Activated naive CD4-positive, alpha-beta T cell treated with anti-CD3 and anti-CD28 coated beads, Interleukin-2, amount 10 ng/mL, durations not matched to agents 7 days and 5 days (primary cell): ENCODE measurements at places on chromosomes 11 and 22.

- no peak for DNase-seq
Measured at GRCh38 chr22:37752189-37753087, 55.3 kb upstream of the GCAT start.

DNA sequence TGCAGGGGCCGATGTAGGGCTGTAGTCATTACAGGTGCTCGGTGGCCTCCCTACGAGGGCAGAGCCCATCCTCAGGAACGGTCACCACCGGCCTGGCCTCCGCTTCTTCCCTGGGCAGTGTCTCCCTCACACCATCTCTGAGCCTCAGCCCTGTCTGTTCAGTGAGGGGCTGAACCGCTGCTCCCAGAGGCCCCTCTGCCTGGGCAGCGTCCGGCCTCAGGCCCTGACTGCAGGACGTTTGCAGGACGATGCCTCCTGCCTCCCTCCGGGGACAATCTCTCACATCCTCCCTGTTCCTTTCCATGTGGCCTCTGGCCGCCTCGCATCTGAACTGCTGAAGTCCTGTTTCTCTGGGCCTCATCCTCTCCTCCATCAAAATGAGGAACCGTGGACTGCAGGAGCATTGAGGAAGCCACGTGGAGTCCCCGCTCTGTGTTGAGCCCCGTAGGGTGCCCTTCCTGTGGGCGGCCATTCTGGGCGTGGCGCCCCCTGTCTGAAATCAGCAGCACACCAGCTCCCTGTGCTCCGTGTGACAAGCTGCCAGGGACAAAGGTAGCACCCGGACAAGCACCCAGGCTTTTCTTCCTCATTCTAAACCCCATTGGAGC lies 933.5 kb downstream of the BRD1 start:
- DNase-seq: no peak

- no peak for DNase-seq
Measured at GRCh38 chr11:113477321-113477720, 2.1 kb upstream of the DRD2 start.

GRCh38 chr11:102792604-102793003 lies 5.4 kb downstream of the MMP1 start:
- DNase-seq: no peak

- DNase-seq: no peak
Measured at GRCh38 chr11:83601201-83601913, 315.2 kb upstream of the CCDC90B start.

DNA sequence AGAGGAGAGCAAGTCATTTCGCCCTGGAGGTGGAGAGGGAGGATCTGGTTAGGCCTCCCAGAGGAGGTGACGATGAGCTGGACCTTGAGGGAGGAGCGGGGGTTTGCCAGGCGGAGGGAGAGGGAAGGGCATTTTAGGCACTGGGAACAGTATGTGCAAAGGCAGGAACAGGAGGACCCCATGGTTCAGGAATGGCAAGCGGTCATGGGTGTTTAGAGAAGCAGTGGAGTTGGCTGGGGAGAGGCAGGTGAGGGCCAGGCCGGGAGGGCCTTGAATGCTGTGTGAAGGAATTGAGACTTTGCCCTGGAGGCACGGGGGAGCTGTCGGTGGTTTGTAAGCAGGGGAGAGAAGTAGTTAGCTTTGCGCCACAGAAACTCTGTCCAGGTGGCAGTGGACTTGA lies 10.3 kb downstream of the PRDM11 start:
- DNase-seq: no peak

GRCh38 chr11:33063326-33063881 lies 24.0 kb downstream of the TCP11L1 start:
- DNase-seq: no peak

GRCh38 chr11:68565768-68566167 lies 105.2 kb downstream of the PPP6R3 start:
- DNase-seq: no peak

DNA sequence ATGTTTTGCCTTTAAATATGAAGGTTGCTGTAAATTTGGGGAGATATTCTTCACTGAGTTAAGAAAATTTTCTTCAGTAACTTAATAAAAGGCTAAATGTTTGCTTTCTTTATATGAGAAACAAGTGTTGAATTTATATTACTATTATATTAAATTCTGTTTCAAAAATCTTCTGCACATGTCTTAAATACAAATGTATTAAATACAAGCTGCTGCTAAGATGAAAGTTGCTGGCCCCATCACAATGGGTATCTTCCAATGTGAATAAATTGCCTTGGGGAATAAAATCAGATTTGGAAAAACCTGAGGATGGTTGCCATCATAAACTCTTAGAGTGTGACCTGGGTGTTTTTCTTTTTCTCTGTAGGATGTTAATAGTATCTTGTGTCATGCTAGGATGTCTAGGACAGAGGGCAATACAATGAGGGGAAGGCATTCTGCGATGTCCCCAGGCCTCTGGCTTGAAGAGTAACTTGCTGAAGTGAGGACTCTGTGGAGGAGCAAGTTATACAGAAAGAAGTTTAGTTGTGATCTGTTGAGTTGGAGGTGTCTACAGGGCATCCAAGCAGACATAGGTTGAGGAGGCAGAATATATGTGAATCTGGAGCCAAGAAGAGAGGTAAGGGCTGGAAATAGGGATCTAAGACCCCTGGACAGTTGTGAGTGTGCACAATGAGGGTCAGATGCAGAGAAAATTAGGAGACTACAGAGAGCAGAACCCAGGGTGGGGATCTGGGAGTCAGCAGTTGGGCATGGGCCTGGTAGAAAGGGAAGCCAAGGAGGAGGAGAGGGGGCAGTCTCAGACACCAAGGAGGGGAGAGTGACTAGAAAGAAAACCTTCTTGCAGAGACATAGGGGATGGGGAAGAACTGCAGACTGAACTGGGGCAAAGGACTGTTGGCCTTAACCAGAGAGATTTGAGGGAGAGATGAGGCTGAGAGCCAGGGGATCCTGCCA lies 4.8 kb downstream of the IGLL5 start:
- DNase-seq: peak; percentile 3

DNA sequence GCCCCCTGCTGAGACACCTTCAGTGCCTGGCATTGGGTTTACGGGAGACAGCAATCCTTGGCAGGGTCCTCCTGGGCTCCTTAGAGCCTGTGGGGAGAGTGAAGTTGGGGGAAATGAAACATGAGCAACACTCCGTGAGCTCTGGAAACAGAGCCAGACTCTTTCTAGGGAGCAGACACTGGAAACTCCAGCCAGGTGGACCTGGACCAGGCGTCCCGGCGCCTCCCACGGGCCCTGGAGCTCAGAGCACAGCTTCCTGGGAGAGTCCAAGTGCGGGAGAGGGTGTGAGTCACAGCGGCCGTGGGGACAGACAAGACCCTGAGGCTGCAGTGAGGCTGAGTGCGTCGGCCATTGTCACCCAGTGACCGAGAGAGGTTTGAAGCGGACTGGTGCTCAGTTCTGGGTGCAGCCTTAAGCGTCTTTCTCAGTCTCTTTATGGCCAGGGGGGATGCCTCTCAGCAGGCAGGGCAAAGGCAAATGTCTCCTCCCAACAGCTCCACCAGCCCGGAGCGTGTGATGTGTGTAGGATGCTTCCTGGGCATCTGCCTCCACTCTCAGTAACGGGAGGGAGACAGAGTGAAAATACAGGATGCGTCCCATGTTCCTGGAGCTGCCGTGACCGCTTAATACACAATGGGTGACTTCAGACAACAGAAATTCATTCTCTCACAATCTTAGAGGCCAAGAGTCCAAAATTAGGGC lies 399.2 kb downstream of the SHANK2 start:
- no peak for DNase-seq

GRCh38 chr22:33921525-33922348 lies 1.5 kb upstream of the LARGE1 start:
- peak; percentile 21 for DNase-seq

- no peak for DNase-seq
Measured at GRCh38 chr11:101866619-101867491, 48.0 kb upstream of the CEP126 start.

DNA sequence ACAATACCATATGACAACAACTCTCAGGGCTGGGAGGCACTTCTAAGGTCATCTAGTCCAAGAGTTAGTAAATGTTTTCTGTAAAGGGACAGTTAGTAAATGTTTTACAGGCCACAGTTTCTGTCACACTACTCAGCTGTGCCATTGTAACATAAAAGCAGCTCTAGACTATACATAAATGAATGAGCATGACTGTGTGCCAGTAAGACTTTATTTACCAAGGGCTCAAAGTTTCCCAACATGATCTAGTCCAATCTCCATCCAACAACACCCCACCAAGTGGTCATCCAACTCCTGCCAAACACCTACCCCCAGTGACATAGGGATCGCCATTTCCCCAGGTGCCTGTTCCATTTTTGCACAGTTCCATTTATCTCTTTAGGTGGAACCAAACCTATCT lies 12.1 kb downstream of the SERGEF start:
- no peak for DNase-seq

- DNase-seq: no peak
Measured at GRCh38 chr11:15062599-15062998, 10.8 kb upstream of the CALCB start.

- DNase-seq: no peak
Measured at GRCh38 chr11:94794287-94795168, 26.4 kb downstream of the AMOTL1 start.

DNA sequence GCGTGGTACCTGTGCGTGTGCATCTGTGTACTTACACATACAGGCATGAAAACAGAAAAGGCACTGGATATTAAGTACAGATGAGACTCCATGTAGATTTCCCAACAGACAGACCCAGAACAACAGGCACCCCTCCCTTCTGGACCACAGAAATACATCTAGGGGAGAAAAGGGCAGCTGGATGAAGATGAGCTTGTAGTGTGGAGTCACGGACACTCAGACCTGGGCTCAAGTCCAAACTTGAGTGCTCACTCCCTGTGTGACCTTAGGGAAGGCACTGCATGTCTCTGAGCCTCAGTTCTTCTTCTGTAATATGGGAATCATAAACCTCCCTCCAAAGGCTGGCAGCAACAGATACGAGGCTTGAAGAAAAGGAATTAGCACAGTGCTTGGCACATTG lies 108.9 kb downstream of the GALNT18 start:
- no peak for DNase-seq

DNA sequence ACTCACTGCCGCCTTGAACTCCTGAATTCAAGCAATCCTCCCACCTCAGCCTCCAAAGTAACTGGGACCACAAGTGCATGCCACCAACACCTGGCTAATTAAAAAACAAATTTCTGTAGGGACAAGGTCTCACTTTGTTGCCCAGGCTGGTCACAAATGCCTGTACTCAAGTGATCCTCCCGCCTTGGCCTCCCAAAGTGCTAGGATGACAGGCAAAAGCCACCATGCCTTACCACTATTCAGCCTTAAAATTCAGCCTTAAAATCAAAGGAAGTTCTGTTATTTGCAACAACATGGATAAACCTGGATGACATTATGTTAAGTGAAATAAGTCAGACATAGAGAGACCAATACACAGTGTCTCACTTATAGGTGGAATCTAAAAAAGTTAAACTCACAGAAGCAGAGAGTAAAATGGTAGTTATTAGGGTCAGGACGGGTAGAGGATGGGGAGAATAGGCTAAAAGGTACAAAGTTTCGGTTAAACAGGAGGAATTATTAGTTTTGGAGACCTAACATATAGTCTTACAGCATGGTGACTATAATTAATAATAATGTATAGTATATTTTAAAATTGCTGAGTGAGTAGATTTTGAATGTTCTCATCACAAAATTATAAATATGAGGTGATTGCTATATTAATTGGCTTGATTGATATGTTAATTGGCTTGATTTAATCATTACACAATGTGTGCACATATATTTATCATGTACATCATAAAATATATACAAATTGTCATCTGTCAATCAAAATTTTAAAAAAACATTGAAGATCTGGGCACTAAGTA lies 6.2 kb upstream of the ZNF280A start:
- no peak for DNase-seq

DNA sequence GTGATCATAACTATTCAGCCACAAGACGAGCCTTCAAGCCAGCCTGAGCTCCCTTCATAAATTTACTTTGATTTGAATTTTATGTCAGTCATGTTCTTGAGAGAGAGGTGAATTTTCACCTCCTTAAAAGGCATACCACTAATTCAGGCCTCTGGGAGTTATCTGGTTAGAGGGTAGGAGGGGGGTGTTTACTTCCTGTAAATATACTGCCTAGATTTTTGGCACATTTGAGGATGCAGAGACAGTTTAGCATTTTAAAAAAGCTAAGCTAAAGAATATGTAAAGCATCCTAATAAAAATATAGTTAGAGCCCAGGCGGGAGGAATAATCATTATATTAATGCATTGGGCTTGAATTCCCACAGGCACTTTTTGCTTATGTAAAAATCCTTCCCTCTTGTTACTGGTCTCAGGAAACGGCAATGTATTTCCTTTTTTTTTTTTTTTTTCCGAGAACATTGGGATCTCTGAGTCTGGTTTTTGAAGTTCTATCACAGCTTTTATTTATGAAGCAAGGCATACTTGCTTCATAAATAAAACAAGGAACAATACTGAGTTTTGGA lies 116.5 kb downstream of the CSNK2A3 start:
- no peak for DNase-seq

GRCh38 chr11:119416606-119417580 lies 6.1 kb downstream of the THY1 start:
- DNase-seq: no peak

GRCh38 chr11:3667149-3668035 lies 3.8 kb downstream of the CHRNA10 start:
- no peak for DNase-seq

GRCh38 chr11:45233804-45234170 lies 52.4 kb downstream of the SYT13 start:
- no peak for DNase-seq

DNA sequence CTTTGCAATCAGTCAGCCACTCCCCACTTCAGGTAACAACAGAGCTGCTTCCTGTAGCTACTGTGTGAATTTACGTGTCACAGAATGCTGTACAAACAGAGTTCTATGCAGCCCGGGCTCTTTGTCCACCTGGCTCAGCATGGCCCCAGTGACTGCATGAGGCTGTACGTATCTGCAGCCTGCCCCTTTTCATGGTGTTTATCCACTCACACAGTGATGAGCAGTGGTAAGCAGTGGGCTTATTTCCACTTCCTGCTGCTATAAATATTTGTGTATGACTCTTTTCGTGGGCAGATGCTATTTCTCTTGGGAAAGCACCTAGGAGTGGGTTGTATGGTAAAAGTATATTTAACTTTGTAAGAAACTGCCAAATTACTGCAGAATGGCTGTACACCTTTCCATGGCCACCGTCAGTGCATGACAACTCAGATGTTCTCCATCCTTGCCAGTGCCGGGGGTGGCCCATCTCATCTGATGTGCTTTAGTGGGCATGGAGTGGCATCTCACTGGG lies 43.3 kb downstream of the MYEOV start:
- peak; percentile 55 for DNase-seq

GRCh38 chr11:2777386-2777785 lies 77.6 kb upstream of the KCNQ1OT1 start:
- peak; percentile 11 for DNase-seq

- peak; percentile 64 for DNase-seq
Measured at GRCh38 chr11:18727479-18728236, 1.7 kb upstream of the IGSF22 start.
